Fibroblast of lung (primary cell): ENCODE measurements at places on chromosomes 7 and 10. TPM values are rescaled to one million over a fixed set of nuclear protein-coding genes. Genes with fewer than 3 reads are reported as not detected.

DNA sequence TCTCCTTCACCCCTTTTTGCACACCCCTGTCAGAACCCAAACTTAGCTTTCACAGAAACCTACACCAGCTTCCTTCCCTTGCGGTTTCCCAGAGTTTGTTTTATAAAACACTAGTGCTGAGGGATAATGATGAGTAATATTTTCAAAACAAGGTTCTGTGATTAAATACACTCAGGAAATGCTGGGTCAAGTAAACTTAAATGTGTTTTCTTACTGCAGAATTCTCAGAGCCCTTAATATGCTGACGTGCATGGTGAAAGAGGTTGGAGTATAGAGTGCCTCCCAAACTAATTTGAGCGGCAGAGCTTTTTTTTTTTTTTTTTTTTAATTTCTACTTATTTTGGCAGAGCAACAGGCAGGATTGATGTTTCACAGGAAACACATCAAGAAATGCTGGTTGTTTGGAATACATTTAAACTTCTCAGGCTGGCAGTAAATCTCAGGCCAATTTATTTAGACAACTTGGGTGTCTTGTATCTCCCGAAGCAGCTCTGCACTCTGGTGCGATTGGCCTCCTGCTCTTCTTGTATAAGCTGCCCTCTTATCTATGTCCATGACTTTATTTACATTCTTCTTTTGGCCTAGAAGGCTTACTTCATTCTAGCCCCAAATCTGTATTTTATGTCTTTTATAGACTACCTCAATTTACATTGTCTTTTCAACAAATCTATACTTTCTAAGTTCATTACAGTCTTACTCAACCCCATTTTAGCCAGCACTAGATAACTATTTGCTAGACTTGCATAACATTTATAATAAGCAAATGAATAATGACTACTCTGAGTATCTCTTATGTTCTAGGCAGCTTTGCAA lies 165.4 kb downstream of the BMPER start:
- DNase-seq: peak; percentile 84

DNA sequence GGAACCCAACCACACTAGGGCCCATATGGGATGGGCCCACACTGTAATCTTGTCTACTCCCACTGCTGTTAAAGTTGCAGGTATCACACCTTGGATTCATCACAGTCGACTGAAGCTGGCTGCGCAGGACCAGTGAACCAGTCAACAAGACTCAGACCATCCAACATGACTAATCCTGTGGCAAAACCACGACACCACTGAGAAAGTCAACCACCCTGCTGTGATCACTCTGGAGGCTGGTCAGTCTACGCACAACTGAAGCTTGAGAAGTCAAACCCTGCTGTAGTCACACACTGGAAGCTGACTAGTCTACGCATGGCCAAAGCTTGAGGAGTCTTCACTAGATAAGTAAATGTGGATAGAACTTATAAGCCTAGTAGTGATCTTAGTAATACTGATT lies 9.6 kb upstream of the CYREN start:
- no peak for DNase-seq

GRCh38 chr7:98248156-98248555 lies 3.9 kb downstream of the TECPR1 start:
- DNase-seq: no peak

- no peak for DNase-seq
Observed at GRCh38 chr10:97843281-97843671, 6.4 kb upstream of the GOLGA7B start.

DNA sequence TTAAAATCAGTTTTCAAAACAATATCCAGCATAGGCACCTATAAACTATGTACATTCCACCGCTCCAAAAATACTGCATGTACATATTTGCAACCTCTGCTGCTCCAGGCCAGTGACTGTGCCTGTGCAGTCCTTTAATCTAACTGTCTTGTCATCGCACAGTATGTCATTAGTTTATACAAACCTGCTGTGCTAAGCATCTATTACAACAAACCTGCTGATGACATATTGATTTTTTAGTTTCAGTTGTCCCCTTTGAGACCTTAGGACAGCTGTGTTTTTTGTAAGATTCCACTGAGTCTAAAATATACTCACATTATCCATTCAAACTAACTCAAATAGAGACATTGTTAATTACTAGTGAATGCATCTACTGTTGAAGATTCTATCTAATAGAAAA lies 33.1 kb downstream of the SEMA3C start:
- no peak for DNase-seq

GRCh38 chr10:70984986-70985722 lies 96.8 kb upstream of the PCBD1 start:
- DNase-seq: no peak

GRCh38 chr10:77926566-77927401 lies at the start of gene DLG5:
DLG5 (minus strand) TSS chr10:77926755; CDS start chr10:77926520, 235 bp downstream.
- DNase-seq: peak; percentile 61

GRCh38 chr7:44646176-44646920 lies 39.9 kb downstream of the OGDH start:
- DNase-seq: no peak

- DNase-seq: no peak
Observed at GRCh38 chr10:57864765-57865680, 402.7 kb downstream of the IPMK start.

- no peak for DNase-seq
Observed at GRCh38 chr10:132813560-132814468, 27.9 kb upstream of the NKX6-2 start.

DNA sequence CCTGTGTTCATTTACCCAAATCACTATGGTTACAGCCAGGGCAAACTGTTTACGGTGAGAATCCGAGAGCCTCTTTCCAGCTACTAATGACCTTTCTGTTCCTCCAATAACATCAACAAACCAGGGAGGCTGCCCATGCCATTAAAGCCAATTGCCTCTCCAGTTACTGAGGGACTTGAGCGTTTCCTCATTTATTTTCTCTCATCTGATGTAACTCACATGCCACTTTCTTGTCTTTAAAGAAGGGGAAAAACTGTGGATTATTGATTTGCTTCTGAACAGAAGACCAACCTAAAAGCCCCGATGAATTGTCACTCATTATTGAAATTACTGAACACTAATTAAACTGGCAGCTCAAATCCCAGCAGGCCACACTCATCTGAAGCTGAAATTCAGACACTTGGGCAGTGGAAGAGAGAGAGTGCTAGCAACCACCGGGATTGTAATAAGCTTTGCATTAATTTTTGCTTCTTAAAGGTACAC lies 595.8 kb upstream of the MKI67 start:
- no peak for DNase-seq

GRCh38 chr7:52825611-52826010 lies 209.8 kb upstream of the POM121L12 start:
- no peak for DNase-seq

DNA sequence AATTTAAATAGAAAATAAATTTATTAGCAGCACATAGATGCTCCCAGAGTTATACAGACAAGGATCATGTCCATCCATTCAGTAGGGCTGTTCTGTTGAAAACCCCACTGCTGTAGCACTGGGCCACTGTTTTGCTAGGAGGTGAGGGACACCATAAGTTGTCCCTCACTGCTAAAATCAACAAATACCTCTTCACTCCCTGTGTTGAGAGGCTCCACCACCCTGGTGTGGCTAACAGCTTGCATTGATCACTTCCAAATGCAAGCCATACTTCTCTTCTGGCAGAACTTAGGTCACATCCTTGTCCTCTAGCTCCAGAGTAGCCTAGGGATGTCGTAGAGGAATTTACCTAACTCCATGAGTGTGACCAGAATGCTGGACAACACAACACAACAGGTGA lies 55.4 kb downstream of the MDFIC start:
- DNase-seq: no peak

DNA sequence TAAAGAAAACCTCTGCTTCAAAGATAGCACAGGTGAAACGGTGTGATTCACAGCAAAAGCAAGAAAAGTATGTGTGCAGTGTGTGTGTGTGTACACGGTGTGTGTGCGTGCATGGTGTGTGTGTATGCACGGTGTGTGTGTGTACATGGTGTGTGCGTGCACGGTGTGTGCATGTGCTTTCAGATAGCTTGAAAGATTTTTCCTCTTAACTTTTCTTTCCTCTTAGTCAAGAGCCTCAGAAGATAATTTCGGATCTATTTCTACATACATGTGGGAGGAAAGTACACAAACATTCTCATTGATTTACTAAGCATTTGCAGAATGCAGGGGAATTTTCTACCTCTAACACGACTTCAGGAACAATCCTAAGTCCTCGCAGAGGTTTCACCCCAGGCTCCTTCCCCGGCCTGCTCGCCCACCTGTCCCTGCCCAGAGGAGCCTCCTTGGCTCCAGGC lies 2.9 kb downstream of the FGFR2 start:
- peak; percentile 32 for DNase-seq

DNA sequence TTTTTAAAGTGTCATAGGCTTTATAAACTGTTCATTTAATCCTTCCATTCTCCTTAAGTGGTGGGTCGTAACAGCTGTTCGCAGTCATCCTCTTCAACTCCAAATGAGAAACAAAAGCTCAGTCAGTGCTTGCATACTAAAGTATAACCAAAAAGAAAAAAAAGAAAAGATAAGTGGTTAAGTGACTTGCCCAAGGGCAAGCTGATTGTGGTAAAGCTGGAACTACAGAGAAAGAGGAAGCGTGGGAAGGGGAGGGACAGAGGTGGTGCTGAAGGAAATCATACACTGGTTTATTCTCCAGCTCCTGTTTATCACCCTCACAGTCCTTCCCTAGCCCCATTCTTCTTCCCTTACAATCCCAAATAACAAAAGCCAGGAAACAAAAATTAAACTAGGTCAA lies 29.6 kb downstream of the IDE start:
- DNase-seq: no peak

GRCh38 chr7:52715701-52716100 lies 319.7 kb upstream of the POM121L12 start:
- DNase-seq: no peak

- DNase-seq: no peak
Observed at GRCh38 chr7:148434887-148435286, 155.7 kb upstream of the C7orf33 start.

GRCh38 chr7:158272091-158272490 lies 315.5 kb downstream of the PTPRN2 start:
- DNase-seq: no peak

GRCh38 chr10:63763744-63764143 lies 242.5 kb downstream of the REEP3 start:
- DNase-seq: no peak

- peak; percentile 58 for DNase-seq
Observed at GRCh38 chr7:18684916-18685315, 189.4 kb downstream of the HDAC9 start.

DNA sequence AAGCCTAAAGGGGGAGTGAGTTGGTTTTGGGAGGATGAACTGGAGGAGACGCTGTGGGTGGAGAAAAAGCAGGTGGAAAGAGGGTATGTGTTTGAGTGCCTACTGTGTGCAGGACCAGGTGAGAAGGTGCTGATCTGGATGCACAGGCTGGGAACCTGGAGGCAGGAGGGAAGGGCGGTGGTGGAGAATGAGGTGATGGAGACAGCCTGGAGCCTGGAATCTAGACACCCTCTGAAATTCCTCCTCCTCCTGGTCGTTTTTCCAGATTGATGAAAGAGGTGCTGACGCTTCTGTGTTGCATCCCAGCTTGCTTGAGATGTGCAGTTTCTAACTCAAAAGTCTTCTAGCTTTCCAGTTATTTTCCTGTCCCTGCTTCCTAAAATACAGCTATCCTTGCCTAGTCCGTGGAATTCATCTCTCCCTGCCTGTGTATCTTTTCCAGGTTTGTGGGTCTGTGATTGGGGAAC lies 67.5 kb downstream of the LRMDA start:
- DNase-seq: no peak

DNA sequence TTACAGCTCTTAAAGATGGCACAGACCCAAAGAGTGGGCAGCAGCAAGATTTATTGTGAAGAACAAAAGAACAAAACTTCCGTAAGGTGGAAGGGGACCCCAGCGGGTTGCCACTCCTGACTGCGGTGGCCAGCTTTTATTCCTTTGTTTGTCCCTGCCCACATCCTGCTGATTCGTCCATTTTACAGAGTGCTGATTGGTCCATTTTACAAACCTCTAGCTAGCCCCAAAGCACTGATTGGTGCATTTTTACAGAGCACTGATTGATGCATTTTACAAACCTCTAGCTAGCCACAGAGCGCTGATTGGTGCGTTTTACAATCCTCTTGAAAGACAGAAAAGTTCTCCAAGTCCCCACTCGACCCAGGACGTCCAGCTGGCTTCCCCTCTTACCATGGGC lies 16.8 kb upstream of the CCSER2 start:
- no peak for DNase-seq

DNA sequence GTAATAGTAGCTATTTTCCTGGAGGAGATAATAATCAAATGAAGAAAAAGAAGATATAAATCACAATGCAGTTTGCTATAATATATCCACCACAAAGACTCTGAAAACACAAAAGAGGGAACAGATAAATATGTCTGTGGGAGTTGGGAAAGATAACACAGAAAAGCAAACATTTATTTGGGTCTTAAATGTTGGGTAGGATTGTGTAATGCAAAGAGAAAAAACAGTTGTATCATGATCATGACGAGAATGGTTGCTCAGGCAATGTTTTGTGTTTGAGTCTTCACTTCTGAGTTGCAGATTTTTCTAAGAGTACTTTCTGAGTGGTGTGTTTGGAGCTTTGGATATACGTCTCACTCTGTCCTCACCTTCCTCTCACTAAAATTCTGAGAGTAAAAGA lies 437.5 kb downstream of the TFEC start:
- no peak for DNase-seq

DNA sequence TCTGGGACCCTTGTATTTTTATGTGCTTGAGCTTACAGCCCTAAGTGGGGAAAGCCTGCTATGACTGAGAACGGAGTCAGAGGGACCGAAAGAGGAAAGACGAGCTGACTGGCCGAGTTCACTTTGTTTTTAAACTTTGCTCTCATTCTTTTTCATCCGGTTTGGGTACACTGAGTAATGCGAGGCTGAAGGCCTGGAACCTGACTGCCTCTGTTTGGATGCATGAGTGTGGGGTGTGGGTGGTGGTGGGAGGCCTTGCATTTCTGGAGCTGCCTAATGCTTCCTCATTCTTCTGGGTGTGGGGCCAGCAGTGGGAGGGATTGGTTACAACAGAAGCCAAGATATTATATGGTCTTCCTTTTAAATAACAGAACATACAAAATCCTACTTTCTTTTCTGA lies 155.5 kb downstream of the BUB3 start:
- peak; percentile 21 for DNase-seq

GRCh38 chr10:49318755-49319154 lies 19.8 kb downstream of the C10orf71 start:
- no peak for DNase-seq

ZNF804B gene
- total RNA-seq: not detected in 2 replicates

LIPM gene
- not detected in 2 replicates for total RNA-seq

ADIRF gene
- total RNA-seq: 119 and 142 TPM in 2 replicates

CFAP69 gene
- 6.2 and 7.1 TPM in 2 replicates for total RNA-seq

DMBT1 gene
- total RNA-seq: under 0.01 TPM in 2 replicates

STOX1 gene
- under 0.01 TPM in 2 replicates for total RNA-seq

AKR1E2 gene
- 5.6 and 11.7 TPM in 2 replicates for total RNA-seq

PRSS37 gene
- not detected in 2 replicates for total RNA-seq

COA1 gene
- 34.2 and 39.6 TPM in 2 replicates for total RNA-seq

NKX6-2 gene
- total RNA-seq: not detected in 2 replicates

TUBAL3 gene
- total RNA-seq: not detected in 2 replicates

CCL24 gene
- total RNA-seq: not detected in 2 replicates

TSPAN13 gene
- total RNA-seq: 0.77 and 2.8 TPM in 2 replicates

MET gene
- 29.8 and 44.4 TPM in 2 replicates for total RNA-seq
